Ascending aorta (tissue), 2 donors: ENCODE measurements at places on chromosomes 7 and 10. TPM values are rescaled to one million over a fixed set of nuclear protein-coding genes. Genes with fewer than 3 reads are reported as not detected.
A peak's percentile ranks its signal among the peaks of the same experiment; 100 is the strongest.

- H3K27ac ChIP-seq: no peak overlapping the region
- no peaks in the 10 kb centered on the region for H3K36me3 ChIP-seq
- no peaks in the 10 kb centered on the region for H3K27me3 ChIP-seq
- no peak for DNase-seq
Observed at GRCh38 chr10:47321521-47322195, 596 bp upstream of the GDF2 start.

DNA sequence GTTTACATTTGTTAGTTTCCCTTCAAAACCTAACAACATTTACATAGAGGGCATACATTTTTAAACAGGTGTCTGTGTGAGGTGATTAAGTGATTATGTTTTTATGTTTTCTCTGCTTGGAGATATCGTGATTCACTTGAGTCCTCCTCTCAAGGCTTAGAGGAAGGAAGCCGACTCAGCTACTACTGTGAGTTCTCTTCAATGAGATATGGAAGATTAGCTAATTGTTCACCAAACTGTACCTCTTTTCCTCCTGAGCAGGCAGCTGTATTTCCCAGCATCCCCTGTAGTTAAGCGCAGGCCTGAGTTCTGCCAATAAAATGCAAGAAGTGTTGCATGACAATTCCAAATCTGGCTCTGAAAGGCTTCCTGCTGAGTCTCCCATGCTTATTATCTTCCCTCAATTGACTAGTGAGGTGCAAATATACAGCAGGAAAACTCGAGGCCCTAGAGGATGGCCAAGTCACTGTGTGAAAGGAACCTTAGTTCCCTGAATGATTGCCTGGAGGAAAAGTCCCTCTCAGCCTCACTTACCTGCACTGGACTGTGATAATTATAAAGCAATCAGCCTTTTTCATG lies 528.7 kb downstream of the GRM8 start:
- no peaks in the 10 kb centered on the region for H3K36me3 ChIP-seq
- no peak overlapping the region for H3K4me3 ChIP-seq
- no peak for DNase-seq
- H3K27ac ChIP-seq: no peak overlapping the region
- H3K4me1 ChIP-seq: no peaks in the 10 kb centered on the region
- H3K27me3 ChIP-seq: no peaks in the 10 kb centered on the region

GRCh38 chr10:61752111-61753011 lies 89.6 kb downstream of the CABCOCO1 start:
- no peak for DNase-seq
- H3K4me3 ChIP-seq: peak overlapping the region; percentile 21
- H3K36me3 ChIP-seq: no peaks in the 10 kb centered on the region
- peak overlapping the region; percentile 49 for H3K27ac ChIP-seq
- H3K4me1 ChIP-seq: no peaks in the 10 kb centered on the region
- no peaks in the 10 kb centered on the region for H3K27me3 ChIP-seq

DNA sequence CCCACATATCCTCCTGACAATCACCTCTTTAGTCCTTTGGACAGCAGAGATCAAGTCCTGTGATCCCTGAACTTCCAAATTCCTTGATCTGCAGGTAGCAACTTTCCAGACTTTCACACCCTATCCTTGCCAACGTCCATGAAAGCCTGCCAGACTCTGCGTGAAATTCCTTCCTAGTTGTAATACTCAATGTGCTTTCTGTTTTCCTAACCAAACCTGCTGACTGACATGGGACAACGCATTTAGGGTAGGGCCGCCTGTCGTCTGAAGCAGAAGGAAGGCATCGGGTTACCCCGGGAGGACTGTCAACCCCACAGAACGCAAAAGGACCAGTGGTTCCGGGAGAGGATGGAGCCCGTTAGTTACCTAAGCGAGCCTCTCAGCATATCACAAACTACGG lies 23.9 kb downstream of the ITGA8 start:
- peaks cover 6% of the 10 kb centered on the region for H3K36me3 ChIP-seq
- H3K4me1 ChIP-seq: no peaks in the 10 kb centered on the region
- DNase-seq: no peak
- no peak overlapping the region for H3K4me3 ChIP-seq

DNA sequence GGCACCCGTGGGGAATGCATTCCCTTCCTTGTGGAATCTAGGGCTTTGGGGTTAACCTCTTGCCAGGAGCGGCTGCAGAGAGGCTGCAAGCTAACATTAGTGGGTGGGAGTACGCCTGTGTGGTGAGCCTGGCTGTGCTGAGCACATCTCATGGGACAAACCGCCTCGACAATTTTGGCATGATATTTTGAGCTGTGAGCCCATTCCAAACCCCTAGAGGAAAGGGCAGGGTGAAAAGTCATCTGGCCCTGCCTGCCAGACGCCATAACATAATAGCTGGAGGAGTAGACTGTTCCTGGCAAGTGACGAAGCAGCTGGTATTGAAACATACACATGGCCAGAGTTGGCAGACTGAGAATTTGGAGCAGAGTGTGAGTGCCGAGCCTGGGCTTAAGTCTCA lies 110.0 kb downstream of the TACC2 start:
- peak overlapping the region; percentile 62 for H3K27ac ChIP-seq
- H3K4me1 ChIP-seq: peaks cover 4% of the 10 kb centered on the region
- DNase-seq: peak; percentile 85
- no peaks in the 10 kb centered on the region for H3K27me3 ChIP-seq
- H3K4me3 ChIP-seq: no peak overlapping the region

GRCh38 chr10:111261081-111261615 lies 184.3 kb downstream of the ADRA2A start:
- H3K36me3 ChIP-seq: no peaks in the 10 kb centered on the region
- no peak overlapping the region for H3K4me3 ChIP-seq
- H3K27ac ChIP-seq: no peak overlapping the region
- H3K27me3 ChIP-seq: no peaks in the 10 kb centered on the region
- DNase-seq: no peak

GRCh38 chr10:13348216-13349017 lies at the start of gene SEPHS1:
SEPHS1 (minus strand) TSS chr10:13348293; CDS start chr10:13344950, 3,343 bp downstream.
- peak within 1 kb of the TSS; percentile 93 for H3K4me3 ChIP-seq
- no peaks in the 10 kb centered on the region for H3K27me3 ChIP-seq

- no peak for DNase-seq
- H3K27me3 ChIP-seq: no peaks in the 10 kb centered on the region
- H3K4me1 ChIP-seq: peaks cover 8% of the 10 kb centered on the region
- H3K27ac ChIP-seq: peak overlapping the region; percentile 79
Observed at GRCh38 chr7:23298141-23298881, 828 bp upstream of the MALSU1 start.

GRCh38 chr7:91519241-91520158 lies 255.3 kb downstream of the FZD1 start:
- no peaks in the 10 kb centered on the region for H3K27me3 ChIP-seq
- no peak overlapping the region for H3K27ac ChIP-seq
- H3K4me3 ChIP-seq: no peak overlapping the region
- DNase-seq: no peak

- H3K27me3 ChIP-seq: no peaks in the 10 kb centered on the region
- no peak overlapping the region for H3K27ac ChIP-seq
- no peaks in the 10 kb centered on the region for H3K4me1 ChIP-seq
- no peak for DNase-seq
Observed at GRCh38 chr7:143323653-143324052, 7.7 kb downstream of the CLCN1 start.

DNA sequence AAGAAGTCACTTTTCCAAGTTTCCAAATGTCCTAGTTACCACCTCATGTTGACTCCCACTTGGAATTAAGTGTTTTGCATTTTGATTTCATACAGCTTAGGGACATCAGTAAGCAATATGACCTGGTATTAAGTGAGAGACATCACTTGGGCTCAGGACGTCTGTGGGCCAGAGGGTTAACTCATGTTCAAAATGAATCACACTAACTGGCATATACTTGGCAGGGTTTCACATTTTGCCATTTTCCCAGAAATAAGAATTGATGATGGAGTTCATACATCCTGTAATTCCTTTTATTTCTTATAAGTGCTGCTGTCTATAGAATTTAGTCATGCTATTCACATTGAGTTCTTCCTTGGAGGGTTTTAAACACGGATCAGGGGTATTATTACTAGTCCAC lies 516.5 kb downstream of the PHTF2 start:
- H3K4me3 ChIP-seq: no peak overlapping the region
- H3K4me1 ChIP-seq: no peaks in the 10 kb centered on the region
- H3K27ac ChIP-seq: no peak overlapping the region
- DNase-seq: no peak

- no peaks in the 10 kb centered on the region for H3K36me3 ChIP-seq
- no peak overlapping the region for H3K27ac ChIP-seq
- H3K27me3 ChIP-seq: no peaks in the 10 kb centered on the region
- no peaks in the 10 kb centered on the region for H3K4me1 ChIP-seq
Observed at GRCh38 chr10:44116474-44116873, 268.4 kb downstream of the CXCL12 start.

DNA sequence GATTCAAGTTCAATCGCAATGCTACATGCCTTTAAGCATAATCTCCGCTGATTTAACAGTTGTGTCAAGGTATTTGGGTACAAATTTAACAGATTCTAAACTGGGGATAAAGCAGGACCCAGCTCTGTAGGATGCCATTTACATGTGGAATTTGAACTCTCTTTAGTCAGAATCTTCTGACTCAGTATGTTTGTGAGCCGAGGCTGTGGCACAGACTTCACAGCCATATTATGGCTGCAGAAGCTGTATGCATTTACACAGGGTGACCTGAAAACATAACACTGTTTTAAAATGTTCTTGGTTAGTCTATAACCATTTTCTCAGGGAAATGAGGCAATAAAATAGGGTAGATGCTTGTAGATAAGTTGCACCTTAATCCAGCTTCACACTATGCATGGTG lies 8.7 kb downstream of the PDLIM1 start:
- H3K36me3 ChIP-seq: no peaks in the 10 kb centered on the region
- peak overlapping the region; percentile 15 for H3K27ac ChIP-seq
- peaks cover 6% of the 10 kb centered on the region for H3K4me1 ChIP-seq
- no peaks in the 10 kb centered on the region for H3K27me3 ChIP-seq
- no peak overlapping the region for H3K4me3 ChIP-seq

GRCh38 chr10:28008054-28008453 lies 9.2 kb upstream of the ODAD2 start:
- DNase-seq: no peak
- H3K27ac ChIP-seq: no peak overlapping the region
- H3K4me1 ChIP-seq: no peaks in the 10 kb centered on the region
- H3K36me3 ChIP-seq: no peaks in the 10 kb centered on the region

GRCh38 chr7:133975130-133975529 lies 152.0 kb upstream of the LRGUK start:
- H3K27ac ChIP-seq: no peak overlapping the region
- H3K4me1 ChIP-seq: no peaks in the 10 kb centered on the region
- DNase-seq: no peak
- H3K27me3 ChIP-seq: no peaks in the 10 kb centered on the region

- no peak for DNase-seq
- no peaks in the 10 kb centered on the region for H3K27me3 ChIP-seq
- no peak overlapping the region for H3K4me3 ChIP-seq
- H3K27ac ChIP-seq: no peak overlapping the region
Observed at GRCh38 chr7:30739691-30740090, 12.2 kb upstream of the INMT start.

DNA sequence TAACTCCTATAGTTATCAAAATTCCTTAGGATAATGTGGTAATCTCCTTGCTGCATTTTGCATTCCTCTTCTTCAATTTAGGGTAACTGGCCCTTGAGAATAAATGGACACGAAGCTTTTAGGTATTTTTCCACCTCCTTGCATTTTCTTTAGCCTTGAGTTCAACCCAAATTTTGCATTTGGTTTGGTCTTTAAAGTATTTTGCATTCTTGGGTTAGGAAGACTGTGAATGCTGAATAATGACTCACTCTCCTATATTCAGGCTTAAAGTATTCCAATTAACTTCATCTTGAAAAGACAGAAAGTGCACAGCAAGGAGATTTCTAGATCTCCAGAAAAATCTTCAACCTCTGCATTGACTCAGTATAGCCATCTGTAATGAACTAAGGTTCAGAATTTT lies 47.3 kb downstream of the TFPI2 start:
- DNase-seq: no peak
- no peaks in the 10 kb centered on the region for H3K27me3 ChIP-seq
- no peaks in the 10 kb centered on the region for H3K36me3 ChIP-seq
- H3K27ac ChIP-seq: no peak overlapping the region
- no peak overlapping the region for H3K4me3 ChIP-seq

DNA sequence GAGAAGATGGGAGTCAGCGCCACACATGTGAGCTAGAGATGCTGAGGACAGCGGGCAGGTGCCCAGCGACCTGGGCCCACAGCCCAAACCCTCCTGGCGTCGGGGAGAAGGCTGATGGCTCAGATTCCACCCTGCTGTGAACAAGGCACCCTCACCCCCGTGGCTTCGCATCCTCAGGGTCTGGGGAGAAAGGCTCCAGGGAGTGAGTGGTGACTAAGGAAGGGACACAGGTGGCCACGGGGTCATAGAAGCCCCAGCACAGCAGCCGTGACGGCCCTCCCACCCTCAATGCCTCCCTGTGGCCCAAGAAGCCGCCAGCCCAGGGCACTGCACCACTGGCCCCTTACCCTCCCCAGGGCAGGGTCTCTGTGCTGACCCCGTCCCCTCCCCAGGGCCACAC lies 19.6 kb downstream of the INTS1 start:
- DNase-seq: no peak
- H3K4me3 ChIP-seq: no peak overlapping the region
- H3K27ac ChIP-seq: no peak overlapping the region
- H3K27me3 ChIP-seq: no peaks in the 10 kb centered on the region

- peaks cover 15% of the 10 kb centered on the region for H3K4me1 ChIP-seq
- H3K27ac ChIP-seq: no peak overlapping the region
- no peak for DNase-seq
- no peaks in the 10 kb centered on the region for H3K36me3 ChIP-seq
Observed at GRCh38 chr10:16441173-16441840, 4.5 kb downstream of the PTER start.

GRCh38 chr7:88339195-88339922 lies 32.7 kb upstream of the STEAP4 start:
- H3K27ac ChIP-seq: no peak overlapping the region
- H3K36me3 ChIP-seq: no peaks in the 10 kb centered on the region
- H3K27me3 ChIP-seq: no peaks in the 10 kb centered on the region
- H3K4me1 ChIP-seq: no peaks in the 10 kb centered on the region

DNA sequence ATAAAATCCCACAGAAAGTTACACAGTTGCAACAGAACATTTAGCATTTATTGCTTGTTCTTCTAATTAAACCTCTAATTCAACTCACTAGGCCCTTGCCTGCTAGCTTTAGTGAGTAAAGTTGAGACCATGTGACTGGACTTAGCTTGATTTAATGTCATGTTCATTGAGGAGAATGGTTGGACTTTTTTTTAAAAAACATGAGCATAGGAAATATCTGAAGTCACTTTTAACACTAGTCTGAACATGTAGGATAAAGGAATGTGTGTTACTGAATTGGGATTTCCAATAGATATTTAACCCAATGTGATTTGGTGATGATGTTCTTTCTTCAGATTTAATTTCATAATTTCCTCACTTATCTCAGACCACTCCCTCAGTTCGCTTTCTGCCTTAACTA lies 24.6 kb upstream of the GLCCI1 start:
- no peaks in the 10 kb centered on the region for H3K27me3 ChIP-seq
- no peak overlapping the region for H3K27ac ChIP-seq
- H3K36me3 ChIP-seq: no peaks in the 10 kb centered on the region
- H3K4me1 ChIP-seq: no peaks in the 10 kb centered on the region
- H3K4me3 ChIP-seq: no peak overlapping the region
- no peak for DNase-seq

The OR2A1 gene
- total RNA-seq: not detected

The CYP2E1 gene
- total RNA-seq: 11.9 TPM

The SPACDR gene
- total RNA-seq: not detected

The TFR2 gene
- total RNA-seq: not detected
